ENCODE measurements at places on chromosomes 13 and 19.

- peak; percentile 77 for DNase-seq
Observed at GRCh38 chr13:26929971-26930730, 169.6 kb upstream of the GPR12 start.

- no peak for DNase-seq
Observed at GRCh38 chr19:8336660-8337059, 6.4 kb downstream of the KANK3 start.

DNA sequence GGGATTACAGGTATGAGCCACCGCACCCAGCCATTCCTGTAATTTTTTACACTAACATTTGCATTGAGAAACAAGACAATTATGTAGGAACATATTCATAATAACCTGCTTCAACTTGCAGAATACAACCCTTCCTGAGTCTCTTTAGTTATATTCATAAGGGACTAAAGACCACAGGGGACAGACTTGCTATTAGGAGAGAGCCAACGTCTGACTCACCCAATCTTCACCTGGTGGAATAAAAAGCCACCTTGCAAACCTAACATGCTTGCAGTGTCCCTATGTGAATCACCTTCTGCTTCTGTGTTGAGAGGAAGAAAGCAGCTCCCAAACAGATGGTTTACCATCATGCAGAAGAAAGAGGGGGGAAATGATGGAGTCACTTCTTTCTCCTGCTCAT is 456.1 kb downstream of the PCDH9 start:
- DNase-seq: no peak

GRCh38 chr13:28623782-28624706 is 34.9 kb upstream of the POMP start:
- peak; percentile 14 for DNase-seq

GRCh38 chr13:95361686-95362085 is 60.4 kb upstream of the ABCC4 start:
- DNase-seq: no peak

DNA sequence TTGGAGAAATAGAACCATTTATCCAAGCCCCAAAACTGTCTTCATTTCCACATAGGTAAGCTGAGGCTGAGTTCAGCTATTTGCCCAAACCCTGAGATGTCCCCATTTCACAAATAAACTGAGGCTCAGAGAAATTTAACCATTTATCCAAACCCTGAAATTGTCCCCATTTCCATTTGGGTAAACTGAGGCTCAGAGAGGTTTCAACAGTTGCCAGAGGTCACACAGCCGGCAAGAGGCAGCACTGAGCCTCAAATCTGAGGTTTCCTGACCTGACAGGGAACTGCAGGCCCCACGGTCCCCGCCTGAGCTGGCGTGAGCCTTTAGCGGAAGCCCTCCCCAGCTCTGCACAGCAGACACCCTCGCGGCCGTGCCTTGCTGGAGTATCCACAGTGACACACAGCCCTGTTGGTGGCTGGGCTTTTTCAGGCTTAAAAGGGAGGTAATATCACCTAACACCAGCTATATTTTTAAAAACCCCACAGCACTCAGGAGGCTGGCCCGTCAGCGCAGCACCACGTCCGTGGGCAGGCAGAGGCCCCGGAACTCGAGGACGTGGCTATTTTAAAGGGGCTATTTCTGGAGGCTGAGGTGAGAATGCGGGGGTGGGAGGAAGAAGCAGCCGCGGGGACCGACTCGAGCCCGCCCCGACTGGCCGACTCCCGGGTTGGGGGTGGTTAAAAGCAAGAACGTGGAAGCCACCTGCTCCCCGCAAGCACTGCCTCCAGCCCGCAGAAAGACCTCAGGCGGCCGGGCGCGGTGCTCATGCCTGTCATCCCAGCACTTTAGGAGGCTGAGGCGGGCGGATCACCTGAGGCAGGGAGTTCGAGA is 18.5 kb downstream of the PTPRS start:
- DNase-seq: no peak

- no peak for DNase-seq
Observed at GRCh38 chr13:50580684-50581305, 262.7 kb downstream of the DLEU7 start.

DNA sequence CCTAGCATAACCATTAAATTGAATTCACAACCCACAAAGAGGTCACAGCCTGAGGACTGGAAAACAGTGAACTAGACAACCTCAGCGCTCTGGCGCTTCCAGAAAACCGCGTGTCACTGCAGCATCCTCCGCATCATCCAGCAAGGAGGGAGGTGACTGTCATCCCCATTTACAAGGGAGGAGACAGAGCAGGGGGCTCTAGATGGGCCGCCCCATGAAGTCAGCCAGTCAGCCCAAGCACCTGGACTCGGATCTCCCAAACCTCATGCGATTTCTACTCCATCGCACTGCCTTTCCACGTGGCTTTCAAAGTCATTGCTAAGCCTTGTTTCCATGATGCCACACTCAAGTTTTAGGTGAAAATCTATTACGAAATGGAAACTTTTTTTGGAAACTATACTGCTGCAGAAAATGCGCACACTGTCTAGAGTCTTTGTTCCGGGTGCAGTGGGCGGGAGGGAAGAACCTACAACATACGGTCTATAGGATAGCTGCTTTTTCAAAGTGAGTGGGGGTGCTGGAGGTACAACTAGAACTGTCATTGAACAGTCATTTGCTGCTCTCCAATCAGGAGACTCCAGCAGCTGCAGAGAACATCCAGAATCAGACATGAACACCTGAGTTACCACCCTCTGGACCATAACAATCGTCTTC is 2.8 kb downstream of the AP3D1 start:
- DNase-seq: no peak

- no peak for DNase-seq
Observed at GRCh38 chr19:54612428-54612827, 17.9 kb upstream of the LILRB1 start.

DNA sequence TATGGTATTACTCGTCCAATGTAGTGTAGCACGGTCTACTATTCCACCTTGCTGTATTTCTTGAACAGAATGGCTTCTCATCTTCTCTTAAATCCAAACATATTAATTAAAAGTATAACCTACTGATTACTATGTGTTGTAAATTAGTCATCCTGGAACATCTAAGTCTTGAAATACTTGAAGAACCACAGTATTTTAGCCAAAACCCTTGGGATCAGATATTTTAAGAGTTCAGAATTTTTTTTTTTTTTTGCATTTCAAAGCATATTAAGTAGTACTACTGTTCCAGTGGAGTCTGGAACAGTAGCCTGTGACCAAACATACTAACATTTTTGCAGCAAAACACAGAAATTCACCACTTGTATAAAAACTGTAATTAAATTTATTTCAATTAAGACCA is 30.1 kb downstream of the ZC3H13 start:
- no peak for DNase-seq

DNA sequence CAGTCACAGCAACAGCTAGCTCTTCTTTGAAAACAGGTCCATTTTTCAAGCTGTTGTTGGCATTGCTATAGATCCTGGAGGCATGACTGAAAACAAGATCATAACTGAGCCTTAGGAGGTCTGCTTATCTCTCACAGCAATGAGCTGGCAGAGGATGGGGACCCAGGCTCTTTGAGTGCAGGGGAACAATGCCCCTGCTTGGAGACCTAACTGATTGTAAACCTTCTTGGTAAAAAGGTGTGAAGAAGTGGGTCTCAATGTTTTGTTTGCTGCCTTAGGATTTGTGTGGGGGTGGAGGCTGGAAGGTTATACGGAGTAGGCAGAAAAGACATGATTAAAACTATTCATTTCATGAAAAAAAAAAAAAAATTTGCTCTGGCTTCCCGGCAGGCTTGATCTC is 94.6 kb downstream of the EFNB2 start:
- no peak for DNase-seq

DNA sequence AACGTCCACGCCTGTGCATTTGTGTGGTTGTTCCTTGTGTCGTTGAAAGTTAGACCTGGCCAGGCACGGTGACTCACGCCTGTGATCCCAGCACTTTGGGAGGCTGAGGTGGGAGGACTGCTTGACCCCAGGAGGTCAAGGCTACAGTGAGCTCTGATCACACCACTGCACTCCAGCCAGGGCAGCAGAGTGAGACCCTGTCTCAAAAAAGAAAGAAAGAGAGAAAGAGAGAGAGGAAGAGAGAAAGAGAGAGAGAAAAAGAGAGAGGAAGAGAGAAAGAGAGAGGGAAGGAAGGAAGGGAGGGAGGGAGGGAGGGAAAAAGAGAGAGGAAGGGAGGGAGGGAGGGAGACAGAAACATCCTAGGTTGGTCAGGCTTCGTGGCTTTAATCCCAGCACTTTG is 5.1 kb downstream of the ZNF114 start:
- no peak for DNase-seq

- DNase-seq: no peak
Observed at GRCh38 chr19:12783291-12783848, 7.9 kb upstream of the JUNB start.

DNA sequence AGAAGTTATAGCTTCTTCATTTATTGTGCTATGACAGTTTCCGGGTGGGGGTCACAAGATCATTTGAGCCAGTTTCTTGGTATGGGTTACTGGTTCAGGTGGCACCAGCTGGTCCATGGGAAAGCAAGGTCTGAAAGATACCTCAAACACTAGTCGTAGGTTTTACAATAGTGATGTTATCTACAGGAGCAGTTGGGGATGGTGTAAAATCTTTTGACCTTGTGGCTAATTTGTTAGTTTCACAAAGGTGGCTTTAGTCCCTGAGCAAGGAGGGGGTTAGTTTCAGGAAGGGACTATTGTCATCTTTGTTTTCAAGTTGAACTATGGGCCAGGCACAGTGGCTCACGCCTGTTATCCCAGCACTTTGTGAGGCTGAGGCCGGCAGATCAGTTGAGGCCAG is 24.6 kb downstream of the CHST8 start:
- no peak for DNase-seq

- DNase-seq: peak; percentile 78
Observed at GRCh38 chr13:28636677-28637317, 22.1 kb upstream of the POMP start.

DNA sequence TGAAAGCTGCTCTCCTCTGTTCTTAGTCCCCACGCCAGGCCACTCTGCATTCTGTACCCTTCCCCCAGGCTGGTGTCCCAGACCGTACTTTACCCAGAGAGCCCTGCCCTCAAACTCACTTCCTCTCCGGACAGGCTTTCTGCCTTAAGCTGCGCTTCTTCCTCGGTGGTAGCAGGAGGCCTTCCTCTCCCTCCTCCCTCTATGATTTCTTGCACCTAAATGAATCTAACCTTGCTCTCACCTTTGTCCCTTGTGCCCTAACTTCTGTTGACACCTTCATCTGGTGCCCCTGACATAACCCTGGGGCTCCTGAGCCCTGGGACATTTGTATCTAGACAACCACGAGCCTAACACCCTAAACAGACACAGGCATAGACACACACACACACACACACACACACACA is 29.6 kb upstream of the CEACAM21 start:
- DNase-seq: no peak

- no peak for DNase-seq
Observed at GRCh38 chr19:53212703-53213320, 19.7 kb upstream of the ZNF665 start.

GRCh38 chr13:31200637-31200971 is 829 bp downstream of the B3GLCT start:
- peak; percentile 20 for DNase-seq

GRCh38 chr13:74158028-74158427 is 23.8 kb upstream of the KLF12 start:
- no peak for DNase-seq

- DNase-seq: peak; percentile 75
Observed at GRCh38 chr19:41795031-41795461, 1.3 kb upstream of the CEACAM3 start.

DNA sequence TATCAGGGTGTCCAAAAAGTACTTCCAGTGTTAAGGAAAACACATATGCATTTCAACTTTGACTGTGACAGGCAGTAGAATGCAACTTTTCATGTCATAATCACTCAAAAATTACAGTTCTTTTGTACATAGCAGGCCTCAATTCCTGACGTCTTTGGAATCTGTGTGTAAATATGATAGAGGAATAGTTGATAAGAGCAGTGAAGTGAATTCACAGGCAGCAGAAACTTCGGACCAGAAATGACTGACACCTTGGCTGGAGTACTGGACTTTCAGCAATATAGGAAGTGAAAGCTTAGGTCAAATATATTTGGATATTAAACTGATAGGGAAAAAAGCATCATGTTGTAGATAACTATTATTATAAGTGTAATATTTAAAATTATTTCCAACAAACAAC is 1741.2 kb upstream of the PCDH20 start:
- no peak for DNase-seq

- no peak for DNase-seq
Observed at GRCh38 chr13:36362251-36362650, 16.1 kb upstream of the SPART start.

DNA sequence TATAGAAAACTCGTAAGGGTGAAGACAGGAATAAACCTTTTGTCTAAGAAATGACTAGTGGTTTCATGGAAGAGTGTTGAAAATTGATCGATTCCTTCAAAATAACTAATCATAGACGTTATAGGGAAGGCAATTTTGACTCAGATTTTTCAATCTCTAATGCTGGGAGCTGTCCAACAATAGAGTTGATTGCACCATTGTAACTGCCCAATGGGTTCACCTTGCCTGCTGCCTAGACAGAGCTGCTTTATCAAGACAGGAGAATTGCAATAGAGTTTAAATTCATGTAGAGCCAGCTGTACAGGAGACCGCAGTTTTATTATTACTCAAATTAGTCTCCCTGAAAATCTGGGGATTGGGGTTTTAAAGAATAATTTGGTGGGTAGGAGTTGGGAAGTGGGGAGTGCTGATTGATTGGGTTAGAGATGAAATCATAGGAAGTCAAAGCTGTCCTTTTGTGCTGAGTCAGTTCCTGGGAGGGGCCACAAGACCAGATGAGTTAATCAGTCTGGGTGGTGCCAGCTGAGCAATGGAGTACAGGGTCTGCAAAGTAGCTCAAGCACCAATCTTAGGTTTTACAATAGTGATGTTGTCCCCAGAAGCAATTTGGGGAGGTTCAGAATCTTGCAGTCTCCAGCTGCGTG is 16.8 kb upstream of the ADGRE2 start:
- DNase-seq: no peak

GRCh38 chr19:19552798-19553197 is 14.7 kb downstream of the CILP2 start:
- DNase-seq: peak; percentile 26

GRCh38 chr19:48858984-48859710 is 9.3 kb downstream of the PLEKHA4 start:
- no peak for DNase-seq
